ENCODE measurements at places on chromosomes 2 and 18.

DNA sequence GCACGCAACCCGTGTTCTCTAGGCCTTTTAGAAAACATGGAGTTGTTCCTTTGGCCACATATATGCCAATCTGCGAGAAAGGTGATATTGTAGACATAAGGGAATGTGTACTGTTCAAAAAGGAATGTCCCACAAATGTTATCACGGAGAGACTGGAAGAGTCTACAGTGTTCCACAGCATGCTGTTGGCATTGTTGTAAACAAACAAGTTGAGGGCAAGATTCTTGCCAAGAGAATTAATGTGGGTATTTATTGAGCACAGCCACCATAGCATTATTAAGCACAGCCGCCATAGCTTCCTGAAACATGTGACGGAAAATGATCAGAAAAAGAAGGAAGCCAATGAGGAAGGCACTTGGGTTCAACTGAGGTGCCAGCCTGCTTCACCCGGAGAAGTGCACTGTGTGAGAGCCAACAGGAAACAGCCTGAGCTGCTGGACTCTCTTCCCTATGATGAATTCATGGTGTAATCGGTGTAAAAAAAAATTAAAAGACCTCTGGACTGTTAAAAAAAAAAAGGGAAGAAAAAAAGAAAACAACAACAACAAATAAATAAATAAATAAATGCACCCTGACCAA lies 29.0 kb upstream of the REL start:
- DNase-seq, result no peak

DNA sequence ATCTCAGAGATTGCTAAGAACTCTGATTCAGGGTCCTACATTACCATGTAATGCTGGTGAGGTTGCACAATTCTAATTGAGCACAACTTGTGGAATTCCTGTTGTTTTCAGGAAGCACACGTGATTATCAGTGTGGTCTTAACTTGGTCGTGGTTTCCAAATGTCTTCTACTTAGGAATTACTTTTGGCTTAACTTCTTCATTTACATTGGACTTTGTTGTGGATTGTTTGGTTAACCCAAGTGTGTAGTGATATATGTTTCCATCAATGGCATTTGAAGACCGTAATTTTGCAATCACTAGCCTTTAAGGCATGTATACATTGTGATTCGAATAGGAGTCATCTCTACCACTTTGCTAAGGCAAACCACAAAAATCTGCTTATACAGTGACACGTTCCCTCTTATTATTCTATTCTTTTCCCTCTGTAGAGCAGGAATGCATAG lies 373.3 kb downstream of the IRS1 start:
- no peak for DNase-seq

GRCh38 chr2:20916604-20917286 lies 93.8 kb upstream of the LDAH start:
- DNase-seq, result no peak

- DNase-seq, result no peak
Measured at GRCh38 chr2:176094349-176094748, 1.8 kb downstream of the HOXD13 start.

GRCh38 chr2:127096280-127096679 lies 10.7 kb downstream of the BIN1 start:
- no peak for DNase-seq

GRCh38 chr2:198173864-198174263 lies 369.5 kb downstream of the PLCL1 start:
- no peak for DNase-seq

GRCh38 chr18:24466771-24467170 lies 6.3 kb downstream of the HRH4 start:
- DNase-seq, result no peak

- no peak for DNase-seq
Measured at GRCh38 chr2:26738481-26738880, 25.6 kb upstream of the SLC35F6 start.

DNA sequence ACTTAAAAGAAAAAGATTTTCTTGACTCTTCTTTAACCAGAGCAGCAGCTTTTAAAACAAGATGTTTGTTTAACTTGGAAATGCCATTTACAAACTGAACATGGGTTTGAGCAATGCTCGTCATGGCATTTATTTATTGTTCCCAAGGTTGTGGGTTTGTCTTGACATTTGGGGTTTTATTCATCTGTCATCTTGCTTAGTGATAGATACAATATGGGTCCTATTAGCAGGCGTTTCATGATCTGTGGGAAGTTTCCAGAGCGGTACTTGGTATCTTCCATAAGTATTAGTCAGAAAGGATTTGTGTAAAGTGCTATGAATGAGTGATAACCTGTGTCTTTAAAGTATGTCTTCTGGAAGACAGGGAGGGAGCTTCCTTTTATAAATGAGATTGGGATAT lies 29.9 kb upstream of the MGAT5 start:
- DNase-seq, result no peak

DNA sequence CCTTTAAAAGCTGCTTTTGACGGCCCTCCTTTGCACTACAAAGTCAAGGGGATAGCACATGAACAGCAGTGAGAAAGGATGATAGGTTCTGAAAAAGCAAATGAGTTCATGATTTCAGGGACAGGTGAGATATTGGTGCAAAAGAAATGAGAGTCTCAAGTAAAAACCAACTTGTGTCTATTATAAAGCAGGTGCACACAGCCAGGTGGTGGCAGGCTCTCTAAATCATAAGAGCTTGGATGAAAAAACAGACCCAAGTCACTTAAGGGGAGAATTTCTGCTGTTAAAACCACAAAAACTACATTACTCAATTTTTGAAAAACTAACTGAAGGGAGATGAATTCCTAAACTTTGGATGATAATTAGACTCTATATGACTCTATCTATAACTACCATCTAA lies 201.5 kb downstream of the SP3 start:
- DNase-seq, result no peak

- no peak for DNase-seq
Measured at GRCh38 chr2:40037303-40037702, 258.2 kb upstream of the THUMPD2 start.

DNA sequence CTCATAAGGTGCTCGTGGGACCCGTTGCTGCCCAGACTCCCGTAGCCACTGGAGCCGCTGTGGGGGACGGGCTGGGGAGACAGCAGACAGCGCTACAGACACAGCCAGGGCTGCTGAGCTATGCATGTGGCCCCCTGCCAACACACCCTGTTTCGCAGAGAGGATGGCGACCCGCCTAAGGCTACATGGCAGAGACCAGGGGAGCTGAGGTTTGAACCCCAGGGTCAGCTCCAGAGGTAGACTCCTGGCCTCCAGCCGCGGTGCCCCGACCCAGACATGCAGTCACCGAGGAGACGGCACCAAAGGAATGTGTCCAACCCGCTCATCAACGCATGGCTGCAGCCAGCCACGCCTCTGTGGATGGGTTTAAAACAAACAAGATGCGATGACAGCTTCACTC lies 21.0 kb upstream of the HES6 start:
- no peak for DNase-seq

DNA sequence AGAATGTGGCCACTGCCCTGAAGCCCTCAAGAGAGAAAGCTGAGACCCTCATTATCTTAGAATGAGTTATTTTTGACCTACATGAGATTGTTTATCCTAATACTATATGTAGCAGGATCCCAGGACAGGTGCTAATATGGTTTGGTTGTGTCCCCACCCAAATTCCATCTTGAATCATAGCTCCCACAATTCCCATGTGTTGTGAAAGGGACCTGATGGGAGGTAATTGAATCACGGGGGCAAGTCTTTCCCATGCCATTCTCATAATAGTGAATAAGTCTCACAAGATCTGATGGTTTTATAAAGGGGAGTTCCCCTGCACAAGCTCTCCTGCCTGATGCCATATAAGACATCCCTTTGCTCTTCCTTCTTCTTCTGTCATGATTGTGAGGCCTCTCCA lies 76.8 kb downstream of the CCBE1 start:
- DNase-seq, result no peak

DNA sequence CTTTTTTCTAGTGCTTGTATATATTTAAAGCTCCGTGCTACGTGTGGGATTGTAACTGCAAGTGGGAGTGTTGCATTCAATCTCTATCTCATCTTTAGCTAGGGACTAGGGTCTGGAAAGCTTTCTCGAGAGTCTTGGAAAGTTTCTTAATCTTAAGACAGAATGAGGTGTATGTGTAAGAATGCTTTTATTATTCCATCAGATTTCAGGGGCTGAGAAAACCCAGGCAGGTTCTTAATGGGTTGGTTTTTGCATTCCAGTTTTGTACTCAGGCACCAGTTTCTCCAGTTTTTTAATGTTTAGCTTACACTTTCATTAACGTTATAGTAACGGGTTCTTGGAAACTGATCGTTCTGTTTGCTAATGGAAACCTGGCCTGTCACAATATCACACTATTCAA lies 20.3 kb downstream of the MRPL19 start:
- DNase-seq, result no peak

DNA sequence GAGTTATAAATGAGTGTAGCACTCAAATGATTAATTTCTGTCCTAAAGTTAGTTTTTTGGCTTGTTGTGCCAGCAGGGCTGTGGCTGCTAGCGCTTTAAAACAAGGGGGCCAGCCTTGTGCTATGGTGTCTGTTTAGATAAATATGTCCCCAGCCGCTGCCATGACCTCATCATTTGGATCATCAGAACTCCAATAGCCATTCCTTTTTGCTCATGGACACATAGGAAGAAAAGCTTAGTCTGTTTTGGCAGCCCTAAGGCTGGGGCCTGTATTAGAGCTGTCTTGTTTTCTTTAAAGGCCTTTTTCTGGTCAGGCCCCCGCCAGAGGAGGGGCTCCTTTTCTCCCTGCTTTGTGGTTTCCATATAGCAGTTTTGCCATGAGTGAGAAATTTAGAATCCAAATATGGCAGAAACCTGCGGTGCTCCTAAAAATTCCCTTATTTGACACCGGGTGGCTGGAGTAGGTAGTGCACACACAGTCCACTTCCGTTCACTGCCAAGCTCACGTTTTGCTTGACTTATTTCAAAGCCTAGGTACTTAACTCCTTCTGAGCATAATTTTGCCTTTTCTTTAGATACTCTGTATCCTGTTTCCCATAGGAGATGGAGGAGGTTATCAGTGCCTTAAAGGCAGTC lies 60.4 kb upstream of the SLC35G4 start:
- no peak for DNase-seq

GRCh38 chr2:9918275-9918674 lies 33.2 kb upstream of the GRHL1 start:
- DNase-seq, result no peak

- DNase-seq, result no peak
Measured at GRCh38 chr2:29640360-29640759, 281.0 kb downstream of the ALK start.

- DNase-seq, result no peak
Measured at GRCh38 chr18:45889419-45890064, 64.1 kb downstream of the SIGLEC15 start.

All from stimulated activated CD8-positive, alpha-beta memory T cell treated with anti-CD3 and anti-CD28 coated beads, Interleukin-7, amount 100 ng/mL, for 1 hour (primary cell).